ENCODE measurements at places on chromosomes 6 and 20.

GRCh38 chr6:89794324-89794723 is 25.3 kb downstream of the MDN1 start:
- no peak for DNase-seq

- no peak for DNase-seq
These were observed 94.8 kb upstream of the SCAF8 start for GRCh38 chr6:154638369-154638768.

GRCh38 chr20:64101731-64102621 is 5.4 kb downstream of the NPBWR2 start:
- DNase-seq = peak; percentile 80

- no peak for DNase-seq
These were observed 49.6 kb upstream of the RNF146 start for GRCh38 chr6:127216810-127217789.

DNA sequence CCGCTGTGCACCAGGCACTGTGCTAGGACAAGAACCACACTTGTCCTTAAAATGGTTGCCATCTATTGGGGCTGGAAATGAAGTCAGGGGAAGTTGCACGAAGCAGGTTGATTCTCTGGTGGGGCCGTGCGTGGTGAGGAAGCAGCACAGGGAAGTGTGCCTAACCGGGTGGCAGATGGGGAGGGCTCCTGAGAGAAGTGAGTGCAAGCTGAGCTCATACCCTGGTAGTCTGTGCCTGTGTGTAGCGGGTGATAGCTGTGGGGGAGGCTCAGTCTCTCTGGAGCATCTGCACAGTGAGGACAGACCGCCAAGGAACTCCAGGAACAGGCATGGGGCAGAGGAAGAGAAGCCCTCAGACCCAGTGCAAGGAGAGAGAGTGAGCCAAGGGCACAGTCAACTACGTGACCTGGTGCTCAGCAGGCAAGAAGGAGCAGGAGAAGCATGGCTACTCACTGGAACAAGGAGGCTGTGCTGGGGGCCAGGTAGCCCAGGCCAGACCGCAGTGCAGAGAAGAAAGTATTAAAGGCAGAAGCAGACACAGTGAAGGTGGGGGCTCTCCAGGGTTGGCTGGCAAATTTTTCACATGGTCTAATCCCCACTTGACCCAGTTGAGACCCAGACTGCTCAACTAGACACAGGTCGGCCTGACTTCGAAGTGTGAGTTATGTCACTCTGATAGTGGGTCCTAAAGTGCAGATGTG is 155.0 kb downstream of the CDH26 start:
- no peak for DNase-seq

DNA sequence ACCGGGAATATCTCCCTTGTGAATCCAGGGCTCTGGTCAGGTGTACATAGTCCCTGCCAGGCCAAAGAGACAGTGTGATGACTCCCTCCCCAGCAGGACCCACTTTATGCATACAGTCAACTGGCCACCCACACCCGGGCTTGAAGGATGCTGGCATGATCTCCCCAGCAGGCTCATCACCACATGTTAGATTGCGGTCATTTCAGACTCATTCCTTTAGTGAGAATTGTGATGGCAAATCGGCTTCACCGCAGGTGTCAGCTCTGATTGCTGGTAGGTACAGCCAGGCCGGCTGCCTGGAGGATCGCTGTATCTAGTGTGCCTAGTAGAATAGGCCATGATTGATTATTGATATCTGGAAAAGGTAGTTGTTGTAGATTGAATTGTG is 24.5 kb downstream of the CD83 start:
- DNase-seq = no peak

DNA sequence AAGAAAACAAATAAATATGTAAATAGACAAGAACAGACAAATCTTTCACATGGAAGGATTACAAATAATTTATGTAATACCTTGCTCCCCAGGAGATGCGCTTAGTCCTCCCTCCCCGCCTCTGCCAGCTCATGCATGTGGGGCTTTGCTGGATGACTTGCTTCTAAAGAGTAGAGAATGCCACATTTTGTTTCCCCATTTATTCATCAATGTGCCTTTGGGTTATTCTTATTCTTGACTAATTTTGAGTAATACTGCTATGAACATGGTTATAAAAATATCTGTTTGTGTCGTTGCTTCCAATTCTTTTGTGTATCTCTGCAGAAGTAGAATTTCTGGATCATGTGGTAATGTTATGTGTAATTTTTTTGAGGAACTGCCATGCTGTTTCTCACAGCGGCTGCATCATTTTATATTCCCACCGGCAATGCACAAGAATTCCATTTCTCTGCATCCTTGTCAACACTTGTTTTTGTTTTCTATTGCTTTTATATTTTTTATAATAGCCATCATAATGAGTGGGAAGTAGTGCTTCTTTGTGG is 23.8 kb upstream of the DUSP22 start:
- no peak for DNase-seq

GRCh38 chr6:21133901-21134300 is 459.6 kb upstream of the SOX4 start:
- no peak for DNase-seq

- DNase-seq = no peak
These were observed 46.8 kb downstream of the AIG1 start for GRCh38 chr6:143107440-143107839.

DNA sequence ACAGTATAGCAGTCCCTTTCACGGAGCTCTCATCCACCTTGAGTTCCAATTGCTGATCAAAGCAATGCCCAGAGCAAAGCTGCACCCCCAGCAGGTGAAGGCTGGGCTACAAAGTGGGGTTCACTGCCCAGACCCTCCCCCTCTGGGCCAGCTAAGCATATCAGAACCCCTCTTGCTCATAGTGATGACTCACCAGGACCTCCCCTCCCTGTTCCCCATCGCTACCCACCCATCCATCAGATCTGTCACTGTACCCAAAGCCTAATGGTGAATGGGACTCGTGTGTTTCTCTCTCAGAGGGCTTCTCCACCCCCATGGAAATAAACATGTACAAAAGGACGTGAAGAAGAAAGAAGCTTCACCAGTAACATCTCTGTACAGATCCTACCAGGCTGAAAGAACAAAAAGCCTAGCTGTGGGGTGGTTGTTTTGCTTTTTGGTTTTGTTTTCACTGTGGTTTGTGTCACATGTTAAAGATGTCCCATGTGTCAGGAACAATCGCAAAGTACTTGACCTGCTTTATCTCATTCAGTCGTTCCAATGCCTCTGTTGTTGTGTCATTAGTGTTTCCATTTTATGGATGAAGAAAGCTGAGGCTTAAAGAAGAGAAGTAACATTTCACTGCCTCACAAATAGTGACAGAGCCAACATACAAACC is 518.5 kb downstream of the CD83 start:
- DNase-seq = no peak

DNA sequence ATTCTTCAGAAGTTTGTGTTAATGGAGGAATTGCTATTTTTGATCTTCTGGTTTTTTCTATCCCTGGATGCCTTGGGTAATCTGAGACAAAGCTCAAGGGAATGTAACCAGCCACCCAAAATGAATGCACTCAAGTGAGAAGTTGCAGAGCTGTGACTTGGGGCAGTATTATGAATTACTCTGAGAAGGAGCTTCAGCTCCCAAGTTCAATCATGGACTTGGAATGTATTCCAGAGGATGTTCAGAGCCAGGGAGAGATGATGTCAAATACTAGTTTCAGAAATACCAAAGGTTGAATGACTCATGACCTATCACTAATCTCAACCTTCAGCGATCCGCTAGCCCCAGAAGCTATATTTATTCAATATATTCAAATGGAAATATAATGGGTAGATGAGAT is 375.2 kb upstream of the PLCB4 start:
- no peak for DNase-seq

DNA sequence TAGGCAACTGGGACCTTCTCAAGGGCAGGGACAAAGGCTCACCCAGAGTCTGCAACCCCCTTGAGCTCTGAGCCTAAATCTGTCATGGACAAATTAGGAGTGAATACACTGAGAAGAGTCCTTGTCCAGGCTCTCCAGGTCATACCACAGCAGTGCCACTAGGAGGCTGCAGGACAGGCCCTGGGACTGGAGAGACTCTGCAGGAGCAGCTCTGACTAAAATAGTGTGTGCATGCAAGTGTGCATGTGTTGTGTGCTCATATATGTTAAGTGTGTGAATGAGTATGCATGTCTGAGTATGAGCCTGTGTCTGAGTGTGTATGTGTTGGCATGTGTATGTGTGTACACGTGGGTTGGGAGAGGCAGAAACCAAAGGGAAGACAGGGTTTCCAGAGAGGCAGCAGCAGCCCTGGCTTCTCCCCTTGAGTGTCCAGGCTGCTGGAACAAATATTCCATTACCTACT is 27.1 kb downstream of the MRPL14 start:
- no peak for DNase-seq

- peak; percentile 77 for DNase-seq
These were observed 54.0 kb upstream of the IPCEF1 start for GRCh38 chr6:154410619-154411072.

DNA sequence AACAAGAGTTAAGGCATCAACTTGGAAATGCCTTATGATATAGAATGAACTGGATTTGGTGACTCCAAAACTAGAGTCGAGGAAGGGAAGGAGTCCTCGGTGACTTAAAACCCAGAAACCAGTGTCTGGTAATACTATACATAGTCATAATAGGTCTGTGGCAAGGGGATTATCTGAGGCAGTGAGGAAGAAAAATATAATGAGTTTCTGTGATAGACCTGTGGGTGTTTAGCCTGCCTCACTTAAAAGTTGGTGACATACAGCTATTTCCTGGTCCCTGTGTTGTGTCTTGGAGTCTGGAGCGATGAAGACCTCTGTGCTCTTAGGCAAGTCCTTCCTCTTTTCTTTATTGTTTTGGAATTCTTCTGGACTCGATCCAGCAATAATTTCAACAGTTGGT is 5.1 kb upstream of the MYO6 start:
- DNase-seq = no peak

DNA sequence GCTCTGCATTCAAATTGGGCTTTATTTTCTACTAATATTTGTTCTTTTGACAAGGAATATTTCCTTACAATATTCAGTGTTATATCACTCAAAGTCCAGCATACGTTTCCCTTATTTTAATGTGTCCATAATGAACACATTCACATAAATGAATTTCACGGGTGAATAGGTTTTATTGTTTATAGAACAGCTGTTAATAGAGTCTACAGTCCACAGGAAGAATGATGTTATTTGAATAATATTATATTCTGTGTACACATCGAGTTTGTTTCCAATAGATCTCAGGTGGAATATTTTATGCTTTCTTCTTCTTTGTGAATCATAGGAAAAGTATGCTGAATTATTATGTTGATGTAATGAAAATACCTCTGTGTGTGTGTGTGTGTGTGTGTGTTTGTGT is 582.4 kb downstream of the CDH26 start:
- DNase-seq = no peak

GRCh38 chr6:77813090-77813489 is 160.3 kb downstream of the MEI4 start:
- DNase-seq = no peak

- DNase-seq = no peak
These were observed 31.8 kb downstream of the KCNG1 start for GRCh38 chr20:50991076-50991475.

DNA sequence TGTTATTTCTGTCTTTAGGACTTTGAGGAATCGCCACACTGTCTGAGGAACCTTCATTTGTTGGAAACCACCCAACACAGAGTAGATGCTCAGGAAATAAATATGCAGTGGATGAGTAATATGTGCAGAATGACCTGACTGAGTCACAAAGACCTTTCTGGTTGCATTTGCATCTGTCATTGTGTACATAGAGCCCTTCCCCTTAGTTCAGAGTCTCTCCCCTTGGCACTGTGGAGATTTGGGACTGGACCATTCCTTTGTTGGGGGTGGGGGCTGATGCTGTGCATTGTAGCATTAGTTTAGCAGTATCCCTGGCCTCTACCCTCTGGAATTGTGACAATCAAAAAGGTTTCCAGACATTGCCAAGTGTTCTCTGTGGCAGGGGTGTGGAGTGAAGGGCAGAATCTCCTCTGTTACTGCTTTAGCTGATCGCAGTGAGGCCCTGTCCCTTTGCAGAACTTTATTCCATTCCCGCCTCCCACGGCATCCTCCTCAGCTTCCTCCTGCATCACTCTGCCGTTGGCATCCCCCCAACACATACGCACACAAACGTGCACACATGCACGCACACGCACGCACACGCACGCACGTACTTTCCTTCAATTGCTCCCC is 64.5 kb downstream of the EYA2 start:
- no peak for DNase-seq

- no peak for DNase-seq
These were observed 160.5 kb upstream of the KCNG1 start for GRCh38 chr20:51183451-51183850.

DNA sequence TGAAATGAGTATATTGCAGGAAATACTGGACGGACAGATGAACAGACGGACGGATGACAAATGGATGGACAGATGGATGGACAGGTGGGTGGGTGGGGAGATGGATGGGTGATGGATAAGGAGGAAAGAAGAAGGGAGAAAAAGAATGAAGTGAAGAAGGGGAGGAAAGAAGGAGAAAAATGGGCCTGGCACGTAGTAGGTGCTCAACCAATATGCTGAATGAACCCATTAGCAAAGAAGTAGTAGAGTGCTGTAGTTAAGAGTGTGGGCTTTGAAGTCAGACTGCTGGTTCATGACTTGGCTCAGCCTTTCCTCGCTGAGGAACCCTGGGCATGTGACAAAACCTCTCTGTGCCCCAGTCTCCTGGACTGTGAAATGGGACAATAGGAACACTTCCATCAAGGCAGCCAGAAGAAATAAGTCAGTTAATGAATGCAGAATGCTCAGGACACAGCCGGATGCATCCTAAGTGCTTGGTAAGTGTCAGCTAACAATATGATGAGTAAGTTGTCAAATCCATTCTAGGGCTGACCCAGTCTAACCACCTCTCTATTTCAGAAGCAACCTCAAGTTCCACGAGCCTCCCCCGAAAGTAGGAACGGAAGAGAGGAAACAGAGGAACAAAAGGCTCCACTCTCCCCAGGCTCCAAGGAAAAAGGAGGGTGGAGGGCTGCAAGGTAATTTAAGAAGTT is 37.9 kb downstream of the PREX1 start:
- DNase-seq = no peak

GRCh38 chr6:137031122-137031521 is 13.6 kb downstream of the IL20RA start:
- DNase-seq = no peak

DNA sequence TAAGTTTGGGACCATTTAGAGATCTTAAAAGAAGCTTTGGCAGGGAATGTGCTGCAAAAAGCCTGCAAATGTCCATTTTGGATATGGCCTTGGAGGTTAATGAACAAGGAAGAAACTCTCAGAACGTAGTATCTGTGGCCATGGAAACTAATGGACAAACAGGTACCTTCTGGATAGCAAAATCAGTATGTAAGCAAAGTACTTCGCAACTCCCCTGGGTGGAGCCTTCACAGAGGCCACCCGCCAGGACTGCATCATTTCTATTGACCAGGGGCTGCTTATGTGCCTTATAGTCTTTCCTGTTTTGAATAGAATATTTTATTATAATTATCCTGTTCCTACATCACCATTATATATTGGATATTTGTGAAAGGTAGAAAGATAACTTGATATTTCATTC is 510.8 kb upstream of the SYNCRIP start:
- no peak for DNase-seq

- DNase-seq = no peak
These were observed 31.0 kb downstream of the POM121L2 start for GRCh38 chr6:27281105-27281539.

- no peak for DNase-seq
These were observed 6.8 kb downstream of the ITPR3 start for GRCh38 chr6:33627876-33628275.
